ELF-1 (cell line): ENCODE measurements at places on chromosomes 4 and X.

GRCh38 chrX:77415882-77416281, 31.3 kb upstream of the FGF16 start:
- no peak for DNase-seq

- DNase-seq: no peak
Observed at GRCh38 chrX:133335027-133335426, 80.3 kb downstream of the GPC4 start.

DNA sequence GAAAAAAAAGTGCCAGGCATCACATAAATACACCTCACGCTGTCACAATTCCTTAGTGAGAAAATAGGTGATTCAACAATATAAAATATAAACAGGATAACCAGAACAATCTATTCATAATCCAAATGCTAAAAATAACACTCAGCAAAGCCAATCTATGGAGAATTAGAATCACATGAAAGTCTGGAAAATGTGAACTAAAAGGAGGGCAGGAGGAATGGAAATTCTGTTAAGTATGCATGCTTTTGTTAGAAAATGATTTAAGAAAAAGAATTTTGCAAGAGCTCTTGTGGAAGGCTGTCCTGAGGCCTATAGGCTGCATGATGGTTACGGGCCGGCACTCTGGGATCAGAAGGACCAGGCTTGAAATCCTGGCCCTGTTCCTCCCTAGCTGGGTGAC, 70.6 kb upstream of the PROM1 start:
- no peak for DNase-seq

GRCh38 chr4:95596676-95597075, 47.9 kb upstream of the UNC5C start:
- DNase-seq: no peak

GRCh38 chr4:2257361-2258081, 4.4 kb downstream of the MXD4 start:
- DNase-seq: no peak
